ENCODE measurements at places on chromosomes 3 and 15.

DNA sequence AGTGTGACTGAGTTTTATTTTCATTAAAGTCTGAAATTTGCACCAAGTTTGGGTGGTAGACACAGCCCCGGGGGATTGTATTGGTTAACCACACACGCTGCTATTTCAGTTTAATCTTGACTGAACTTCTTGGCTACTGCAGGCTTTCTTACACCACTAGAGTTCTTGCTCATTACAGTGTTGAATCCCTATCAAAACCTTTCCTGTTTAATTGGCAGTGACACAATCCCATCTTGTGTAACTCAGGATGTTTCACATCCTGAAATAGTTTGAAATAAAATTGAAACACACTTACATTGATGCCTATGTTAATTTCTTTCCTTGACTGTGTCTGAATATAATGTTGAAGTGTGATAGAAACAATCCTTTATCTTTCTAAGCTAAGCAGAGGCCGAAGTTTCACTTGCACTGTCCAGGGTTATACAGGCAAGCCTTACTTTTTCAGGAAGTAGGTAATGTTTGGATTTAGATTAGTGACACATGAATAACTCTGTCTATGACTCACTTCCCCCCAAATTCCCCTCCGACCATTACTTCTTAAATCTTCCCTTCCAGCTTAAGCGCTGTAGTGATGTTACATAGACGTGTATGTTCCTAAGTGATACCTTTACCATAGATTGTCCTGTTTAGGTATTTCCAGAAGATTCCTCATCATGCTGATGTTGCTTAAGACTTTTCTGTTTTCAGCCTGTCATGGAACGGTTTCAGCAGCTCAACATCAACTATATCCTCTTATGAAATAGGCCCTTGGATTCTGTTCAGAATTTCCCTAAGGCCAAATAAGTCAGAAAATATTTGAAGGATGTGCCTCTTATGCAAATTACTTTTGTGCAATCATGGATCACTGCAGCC lies 16.8 kb downstream of the ATG7 start:
- DNase-seq = peak; percentile 78

GRCh38 chr3:159803459-159803858 lies 185.2 kb upstream of the IL12A start:
- DNase-seq = peak; percentile 40

DNA sequence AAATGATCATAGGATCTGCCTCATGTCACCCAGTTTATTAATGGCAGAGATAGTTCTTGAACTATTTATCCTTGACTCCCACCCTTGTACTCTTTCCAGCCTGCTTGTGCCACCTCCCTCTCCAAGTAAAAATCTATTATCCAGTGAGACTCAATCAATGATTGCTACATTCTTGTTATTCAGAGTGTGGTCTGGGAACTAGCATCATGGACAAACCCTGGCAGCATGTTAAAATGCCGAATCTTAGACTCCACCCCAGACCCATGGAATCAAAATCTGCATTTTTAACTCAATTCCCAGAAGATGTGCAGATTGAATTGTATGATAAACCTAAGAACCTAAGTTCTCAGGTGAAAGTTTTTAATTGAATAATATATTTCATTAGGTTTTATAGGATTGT lies 34.7 kb upstream of the PYDC2 start:
- DNase-seq = no peak

GRCh38 chr3:141225939-141226338 lies 5.7 kb upstream of the PXYLP1 start:
- no peak for DNase-seq

DNA sequence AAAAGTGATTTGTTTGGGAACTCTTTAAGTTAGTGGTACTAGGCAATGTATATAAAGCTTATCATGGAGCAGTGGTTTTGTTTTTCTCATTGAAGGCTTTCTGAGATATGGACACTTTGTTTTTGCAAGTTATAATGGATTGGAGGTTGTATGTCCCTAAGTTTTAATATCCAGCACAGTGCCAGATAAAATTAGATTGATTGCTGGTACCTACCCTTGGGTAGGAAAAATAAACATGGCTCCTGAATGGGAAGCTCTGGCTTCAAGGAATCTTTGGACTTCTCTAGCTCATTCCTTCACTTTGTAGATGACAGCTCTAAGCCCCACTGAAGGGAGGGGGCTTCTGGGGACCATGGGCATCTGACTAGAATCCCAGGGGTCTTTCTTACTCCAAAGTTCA lies 81.8 kb upstream of the SKOR1 start:
- no peak for DNase-seq

GRCh38 chr3:114336122-114336697 lies 42.4 kb downstream of the TIGIT start:
- no peak for DNase-seq

DNA sequence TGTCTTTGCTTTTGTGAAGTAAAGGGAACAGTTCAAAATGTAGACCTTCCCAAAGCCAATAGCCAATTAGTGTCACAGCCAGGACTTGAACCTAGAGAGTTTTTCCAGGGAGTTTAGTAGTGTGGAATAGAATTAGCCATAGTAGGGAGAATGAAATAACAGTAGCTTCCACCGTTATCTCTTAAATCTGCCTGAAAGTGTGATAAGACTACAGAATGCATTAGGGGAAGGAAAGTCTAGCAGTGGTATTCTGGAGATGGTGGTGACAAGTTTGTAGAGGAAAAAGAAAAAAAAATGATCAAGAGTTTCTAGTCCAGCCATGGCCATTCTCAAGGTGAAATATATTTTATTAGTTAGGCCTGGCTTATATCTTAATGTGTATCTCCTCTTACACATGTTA lies 13.8 kb downstream of the ATP11B start:
- no peak for DNase-seq

GRCh38 chr15:90871139-90871715 lies 2.8 kb downstream of the FURIN start:
- DNase-seq = no peak

DNA sequence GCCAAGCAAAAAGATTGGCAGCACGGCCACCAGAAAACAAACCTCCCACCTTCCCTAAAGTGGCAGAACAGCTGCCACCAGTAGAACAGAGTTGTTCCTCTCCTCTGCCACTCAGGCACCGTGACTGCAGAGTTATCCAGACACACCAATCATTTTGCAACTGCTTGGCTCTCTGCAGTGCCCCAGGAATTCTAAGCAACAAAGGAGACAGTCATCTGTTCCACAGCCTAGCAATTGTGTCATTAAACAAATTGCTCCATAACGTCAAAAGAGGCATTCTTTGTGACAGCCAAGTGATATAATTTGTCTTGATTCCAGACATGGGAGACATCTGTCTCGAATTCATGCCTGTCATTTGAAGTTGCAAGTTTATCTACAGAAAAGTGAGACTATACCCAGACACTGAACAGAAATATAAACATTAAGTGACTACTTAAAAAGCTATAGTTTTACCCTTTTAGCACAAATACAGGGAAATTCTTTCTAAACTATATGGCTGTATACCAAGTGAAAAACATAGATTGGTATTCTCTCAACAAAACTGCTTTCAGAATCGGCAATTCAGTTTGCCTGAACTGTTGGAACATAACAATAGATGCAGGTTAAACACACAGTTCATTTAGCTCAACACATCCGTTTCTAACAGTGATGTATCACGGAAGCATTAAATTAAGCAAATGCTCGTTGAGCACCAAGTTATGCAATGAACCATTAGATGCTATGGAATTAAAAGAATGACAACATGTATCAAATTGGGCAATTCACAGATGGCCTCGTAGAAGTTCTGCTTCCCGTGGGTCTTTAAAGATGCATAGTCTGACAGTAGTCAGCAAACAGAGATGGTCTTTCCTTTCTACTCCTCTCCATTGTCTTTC lies 281.3 kb downstream of the FGF12 start:
- DNase-seq = no peak

GRCh38 chr15:93517176-93517575 lies 428.2 kb upstream of the RGMA start:
- DNase-seq = no peak

DNA sequence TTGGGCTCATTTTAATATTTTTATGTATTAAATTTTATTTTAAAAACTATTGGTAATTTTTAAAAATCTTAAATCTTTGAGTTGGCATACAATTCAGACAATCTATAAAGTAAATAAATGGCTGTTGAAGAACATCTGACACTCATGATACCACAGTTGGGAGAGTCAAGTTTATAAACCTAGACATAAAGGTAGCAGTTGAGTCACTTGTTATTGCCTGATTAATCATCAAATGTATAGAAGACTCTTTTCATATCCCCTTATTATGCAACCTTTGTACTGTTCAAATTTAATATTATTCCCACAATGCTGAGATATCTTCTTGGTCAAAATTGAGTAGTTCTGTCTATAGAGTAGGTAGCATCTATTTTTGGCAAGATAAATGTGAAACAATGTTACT lies 19.6 kb downstream of the PAQR9 start:
- no peak for DNase-seq

DNA sequence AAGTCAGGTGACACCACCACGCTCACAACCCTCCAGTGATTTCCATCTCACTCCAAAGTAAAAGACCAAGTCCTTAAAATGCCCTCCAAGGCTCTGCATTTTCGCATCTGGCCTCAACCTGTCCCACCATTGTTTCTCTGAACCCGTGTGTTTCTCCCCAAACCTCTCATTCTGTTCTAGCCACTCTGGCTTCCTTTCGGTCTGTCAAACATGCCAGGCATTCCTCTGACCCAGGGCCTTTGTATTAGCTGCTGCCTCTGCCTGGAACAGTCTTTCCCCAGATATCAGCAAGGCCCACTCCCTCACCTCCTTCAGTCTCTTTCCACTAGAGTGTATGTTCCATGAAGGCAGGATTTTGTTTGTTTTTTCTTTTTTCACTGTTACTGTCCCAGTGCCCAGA lies 16.0 kb downstream of the MAP2K5 start:
- DNase-seq = no peak

DNA sequence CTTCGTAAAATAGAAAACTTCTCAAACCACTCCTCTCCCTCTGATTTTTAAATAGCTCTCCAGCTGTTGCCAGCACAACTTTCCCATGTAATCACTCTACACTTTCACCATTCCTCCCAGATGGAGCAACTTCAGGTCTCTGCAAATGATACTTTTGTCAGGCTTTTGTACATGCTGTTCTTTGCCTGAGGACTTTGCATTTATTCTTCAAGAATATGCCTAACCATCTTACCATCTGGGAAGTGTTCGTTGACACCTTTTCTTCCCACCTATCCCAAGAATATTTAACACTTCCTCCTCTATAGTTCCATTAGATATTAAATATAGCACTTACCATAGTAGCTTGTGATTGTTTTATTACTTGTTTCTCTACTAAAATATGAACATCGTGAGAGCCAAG lies 703.7 kb downstream of the CADM2 start:
- no peak for DNase-seq

GRCh38 chr15:75620058-75620820 lies 5.3 kb downstream of the SNUPN start:
- DNase-seq = no peak

DNA sequence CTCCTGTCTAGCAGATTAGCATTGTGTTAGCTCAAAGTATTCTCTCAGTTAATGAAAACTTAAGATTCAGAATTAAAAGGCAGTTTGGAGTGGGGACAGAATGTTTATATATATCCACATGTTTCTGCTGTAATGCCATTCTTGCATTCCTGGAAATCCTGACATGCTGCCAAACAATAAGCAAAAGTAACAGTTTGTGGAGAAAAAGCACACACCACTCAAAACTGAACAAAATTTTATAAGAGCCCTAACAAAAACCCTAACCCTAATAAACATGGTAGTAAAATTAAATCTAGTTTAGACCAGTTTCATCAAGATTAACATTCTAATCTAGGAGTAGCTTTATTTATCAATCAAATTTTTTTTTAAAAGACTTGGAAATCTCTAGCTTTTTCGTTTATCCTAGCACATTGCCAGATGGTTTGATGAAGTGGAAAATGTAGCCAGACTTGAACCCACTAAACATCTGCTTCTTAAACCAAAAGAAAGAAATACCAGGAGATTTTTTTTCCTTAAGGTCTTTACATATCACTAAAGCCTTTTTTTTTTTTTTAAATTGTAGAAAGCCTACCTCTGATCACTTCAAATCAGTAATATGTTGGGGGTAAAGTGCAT lies 3.7 kb downstream of the TCAIM start:
- DNase-seq = peak; percentile 62

DNA sequence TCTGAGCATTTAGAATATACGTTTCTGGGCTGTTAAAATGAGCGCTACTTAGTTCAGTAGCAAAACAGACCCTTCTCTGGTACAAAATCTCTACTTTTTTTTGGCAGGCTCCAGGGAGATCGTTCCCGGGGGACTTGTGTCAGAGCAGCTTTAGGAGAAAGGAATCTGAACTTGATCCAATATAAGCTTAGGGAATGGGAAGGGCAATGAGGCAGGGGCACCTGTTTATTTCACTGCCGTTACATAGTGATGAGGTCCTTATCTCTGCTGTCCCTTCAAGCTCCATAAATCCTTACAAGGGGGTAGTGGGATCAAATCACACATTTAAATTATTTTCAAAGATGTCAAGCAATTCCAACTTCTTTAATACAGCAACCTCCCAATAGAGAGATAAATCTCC lies 128.7 kb upstream of the BNIP2 start:
- no peak for DNase-seq

DNA sequence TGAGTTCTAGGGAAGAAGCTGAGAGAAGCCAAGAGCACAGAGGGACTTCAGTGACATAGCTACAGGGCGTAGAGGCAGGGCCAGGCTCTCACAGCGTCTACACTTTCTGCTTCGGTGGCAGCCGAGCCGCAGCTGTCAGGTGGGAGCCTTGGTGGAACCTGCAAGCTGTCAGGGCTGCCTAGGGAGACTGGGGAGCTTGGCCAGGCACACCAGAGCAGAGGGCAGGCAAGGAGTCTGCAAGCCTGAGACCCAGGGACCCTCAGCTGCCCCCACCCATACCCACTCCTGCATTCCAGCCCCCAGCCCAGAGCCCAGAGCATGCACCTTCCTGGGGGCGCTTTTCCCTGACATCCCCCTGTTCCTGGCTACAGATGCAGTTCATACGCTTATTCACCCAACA lies 13.4 kb upstream of the KLF15 start:
- no peak for DNase-seq

DNA sequence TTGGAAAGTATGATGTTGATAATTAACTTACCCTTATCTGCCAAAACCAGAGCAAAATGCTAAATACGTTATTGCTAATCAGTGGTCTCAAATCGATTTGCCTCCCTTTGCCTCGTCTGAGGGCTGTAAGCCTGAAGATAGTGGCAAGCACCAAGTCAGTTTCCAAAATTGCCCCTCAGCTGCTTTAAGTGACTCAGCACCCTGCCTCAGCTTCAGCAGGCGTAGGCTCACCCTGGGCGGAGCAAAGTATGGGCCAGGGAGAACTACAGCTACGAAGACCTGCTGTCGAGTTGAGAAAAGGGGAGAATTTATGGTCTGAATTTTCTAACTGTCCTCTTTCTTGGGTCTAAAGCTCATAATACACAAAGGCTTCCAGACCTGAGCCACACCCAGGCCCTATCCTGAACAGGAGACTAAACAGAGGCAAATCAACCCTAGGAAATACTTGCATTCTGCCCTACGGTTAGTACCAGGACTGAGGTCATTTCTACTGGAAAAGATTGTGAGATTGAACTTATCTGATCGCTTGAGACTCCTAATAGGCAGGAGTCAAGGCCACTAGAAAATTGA lies 59.7 kb downstream of the DCUN1D1 start:
- DNase-seq = no peak

Data from AG04449 (cell line).